ENCODE measurements at places on chromosomes 5 and 9.

DNA sequence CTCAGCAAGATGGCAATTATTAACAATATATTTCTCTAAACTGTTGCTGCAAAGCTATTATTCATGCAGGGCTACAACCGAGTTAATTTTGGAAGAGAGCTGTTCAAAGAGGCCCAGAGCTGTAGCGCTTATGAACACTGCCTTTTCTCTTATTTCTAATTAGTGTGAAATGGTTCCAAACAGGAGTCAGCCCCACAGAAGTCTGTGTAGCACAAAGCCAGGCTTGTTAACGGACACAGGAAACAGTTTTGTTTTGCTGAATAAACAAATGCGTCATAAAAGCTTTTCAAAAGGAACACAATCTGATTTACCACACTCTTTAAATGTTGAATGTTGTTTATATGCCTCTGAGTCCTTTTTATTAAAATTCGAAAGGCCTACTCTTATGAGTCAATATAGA, 396.5 kb downstream of the ANXA1 start:
- no peak for DNase-seq

DNA sequence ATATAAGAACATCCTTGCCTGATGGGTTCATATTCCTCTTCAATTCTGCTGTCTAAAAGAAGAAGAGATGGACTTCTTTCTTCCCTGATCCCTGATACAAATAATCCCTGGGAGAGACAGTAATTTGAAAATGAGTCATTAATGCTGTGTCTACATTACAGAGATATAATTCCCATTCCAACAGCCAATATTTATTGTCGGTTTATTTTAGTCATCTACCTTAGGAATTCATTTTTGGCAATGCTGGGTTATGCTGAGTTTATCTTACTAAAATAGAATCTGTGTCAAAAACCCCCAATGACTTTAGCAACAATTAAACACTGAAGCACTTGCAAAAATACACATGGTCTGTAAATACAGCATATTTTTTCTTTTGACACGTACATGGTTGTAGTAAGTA, 23.9 kb downstream of the ZNF474 start:
- no peak for DNase-seq

DNA sequence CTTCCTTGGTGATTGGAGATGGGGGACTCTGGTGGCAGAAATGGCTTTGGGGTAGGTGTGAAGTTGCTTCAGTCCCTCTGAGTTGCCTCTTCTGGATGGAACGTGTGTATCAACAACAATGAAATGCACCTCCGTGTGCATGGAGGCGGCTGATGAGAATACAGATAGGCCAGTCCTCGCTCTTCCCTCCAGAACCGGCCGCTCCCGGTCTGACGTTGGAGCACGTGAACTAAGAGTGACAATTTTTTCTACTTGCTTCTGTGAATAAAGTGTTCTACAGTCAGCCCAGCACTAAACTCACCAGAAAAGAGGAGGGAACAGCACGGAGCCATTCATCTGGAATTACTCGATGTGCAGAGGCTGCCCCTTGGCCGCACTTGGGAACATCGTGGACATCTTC, 90.7 kb downstream of the ANKRD33B start:
- no peak for DNase-seq

GRCh38 chr9:84780385-84780784, 110.9 kb downstream of the NTRK2 start:
- no peak for DNase-seq

DNA sequence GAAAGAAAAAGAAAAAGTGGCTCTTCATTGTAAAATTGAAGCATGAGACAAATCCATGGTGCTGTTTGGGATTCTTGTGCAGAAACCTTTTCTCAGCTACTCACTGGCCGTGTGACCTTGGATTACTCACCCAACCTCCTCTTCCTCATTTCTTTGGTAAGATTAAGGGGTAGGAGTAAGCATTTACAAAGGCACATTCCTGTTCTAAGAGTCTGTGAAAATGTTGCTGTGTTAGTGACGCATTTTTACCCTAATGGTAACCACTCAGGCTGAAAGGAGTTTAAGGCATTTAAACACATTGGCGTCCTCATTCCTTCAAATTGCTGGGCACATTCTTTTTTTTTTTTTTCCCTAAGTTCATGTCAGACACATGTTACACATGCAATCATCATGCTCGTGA, 4.3 kb downstream of the RAI14 start:
- DNase-seq, result no peak

DNA sequence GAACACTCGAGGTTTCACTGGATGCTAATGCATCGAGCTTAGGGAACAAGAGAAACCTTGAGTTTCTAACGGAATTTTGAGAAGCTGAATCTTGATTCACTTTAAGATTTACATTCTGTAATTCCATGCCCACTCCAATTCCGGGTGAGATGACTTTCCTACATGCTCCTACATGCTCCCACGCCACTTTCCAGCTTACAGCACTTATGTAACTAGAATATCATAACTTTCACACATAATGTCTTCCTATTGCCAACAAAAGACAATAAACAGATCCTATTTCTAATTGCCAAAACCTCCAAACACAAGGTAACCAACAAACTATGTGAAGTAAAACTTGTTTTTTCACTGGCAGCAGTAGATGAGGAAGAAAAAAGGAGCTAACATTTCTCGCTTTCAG, 72.9 kb downstream of the ECPAS start:
- DNase-seq, result no peak
